Activated naive CD8-positive, alpha-beta T cell treated with anti-CD3 and anti-CD28 coated beads, Interleukin-2, amount 50 U/mL, for 16 hours (primary cell): ENCODE measurements at places on chromosomes 2 and 18.

- no peak for DNase-seq
Observed at GRCh38 chr2:120699292-120699691, 36.4 kb upstream of the GLI2 start.

DNA sequence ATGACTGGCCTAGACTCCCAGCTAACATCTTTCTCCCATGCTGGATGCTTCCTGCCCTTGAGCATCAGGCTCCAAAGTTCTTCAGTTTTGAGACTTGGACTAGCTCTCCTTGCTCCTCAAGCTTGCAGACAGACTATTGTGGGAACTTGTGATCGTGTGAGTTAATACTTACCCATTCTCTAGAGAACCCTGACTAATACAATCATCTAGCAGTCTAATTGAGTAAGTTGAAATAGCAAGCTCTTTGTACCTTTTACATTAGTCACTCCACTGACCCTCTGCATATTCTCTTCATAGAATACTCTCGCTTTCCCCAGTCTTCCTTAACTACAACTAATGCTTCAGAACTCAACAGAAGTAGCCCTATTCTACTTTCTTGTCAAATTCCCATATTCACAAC, 434.6 kb upstream of the NXPH2 start:
- DNase-seq: no peak

DNA sequence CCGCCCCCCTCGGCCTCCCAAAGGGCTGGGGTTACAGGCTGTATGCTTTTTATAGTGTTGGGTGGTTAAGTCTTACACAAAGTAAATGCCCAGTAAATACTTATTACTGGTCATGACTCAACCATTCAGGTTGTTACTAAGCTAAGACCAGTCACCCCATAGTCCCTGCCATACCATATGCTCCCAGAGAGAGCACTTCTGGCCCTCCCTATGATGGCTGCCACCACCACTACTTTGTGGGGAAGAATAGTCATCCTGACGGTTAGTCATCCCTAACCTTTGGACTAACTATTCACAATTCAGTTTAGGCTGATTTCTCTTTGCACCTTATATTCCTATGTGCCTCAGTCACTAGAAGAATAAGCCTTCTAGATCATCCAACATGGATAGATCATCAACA, 42.0 kb upstream of the MSH2 start:
- DNase-seq: no peak

DNA sequence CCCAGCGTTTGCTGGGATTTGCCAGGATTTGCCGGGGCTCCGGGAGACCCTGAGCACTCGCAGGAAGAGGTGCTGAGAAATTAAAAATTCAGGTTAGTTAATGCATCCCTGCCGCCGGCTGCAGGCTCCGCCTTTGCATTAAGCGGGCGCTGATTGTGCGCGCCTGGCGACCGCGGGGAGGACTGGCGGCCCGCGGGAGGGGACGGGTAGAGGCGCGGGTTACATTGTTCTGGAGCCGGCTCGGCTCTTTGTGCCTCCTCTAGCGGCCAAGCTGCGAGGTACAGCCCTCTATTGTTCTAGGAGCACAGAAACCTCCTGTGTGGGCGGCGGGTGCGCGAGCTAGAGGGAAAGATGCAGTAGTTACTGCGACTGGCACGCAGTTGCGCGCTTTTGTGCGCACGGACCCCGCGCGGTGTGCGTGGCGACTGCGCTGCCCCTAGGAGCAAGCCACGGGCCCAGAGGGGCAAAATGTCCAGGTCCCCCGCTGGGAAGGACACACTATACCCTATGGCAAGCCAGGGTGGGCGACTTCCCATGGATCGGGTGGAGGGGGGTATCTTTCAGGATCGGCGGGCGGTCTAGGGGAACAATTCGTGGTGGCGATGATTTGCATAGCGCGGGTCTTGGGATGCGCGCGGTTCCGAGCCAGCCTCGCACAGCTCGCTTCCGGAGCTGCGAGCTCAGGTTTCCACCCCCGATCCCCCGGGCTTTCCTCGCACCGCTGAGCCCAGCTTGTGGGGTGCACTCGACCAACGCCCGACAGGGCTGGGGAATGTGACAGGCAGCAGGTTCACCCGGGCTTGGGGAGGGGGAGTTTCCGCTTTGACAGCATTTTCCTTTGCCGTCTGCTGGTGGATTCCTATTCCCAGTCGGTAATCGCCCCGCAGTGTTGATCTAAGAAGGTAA, 2.8 kb downstream of the ONECUT2 start:
- no peak for DNase-seq

- no peak for DNase-seq
Observed at GRCh38 chr2:20080428-20080827, 29.0 kb upstream of the LAPTM4A start.

DNA sequence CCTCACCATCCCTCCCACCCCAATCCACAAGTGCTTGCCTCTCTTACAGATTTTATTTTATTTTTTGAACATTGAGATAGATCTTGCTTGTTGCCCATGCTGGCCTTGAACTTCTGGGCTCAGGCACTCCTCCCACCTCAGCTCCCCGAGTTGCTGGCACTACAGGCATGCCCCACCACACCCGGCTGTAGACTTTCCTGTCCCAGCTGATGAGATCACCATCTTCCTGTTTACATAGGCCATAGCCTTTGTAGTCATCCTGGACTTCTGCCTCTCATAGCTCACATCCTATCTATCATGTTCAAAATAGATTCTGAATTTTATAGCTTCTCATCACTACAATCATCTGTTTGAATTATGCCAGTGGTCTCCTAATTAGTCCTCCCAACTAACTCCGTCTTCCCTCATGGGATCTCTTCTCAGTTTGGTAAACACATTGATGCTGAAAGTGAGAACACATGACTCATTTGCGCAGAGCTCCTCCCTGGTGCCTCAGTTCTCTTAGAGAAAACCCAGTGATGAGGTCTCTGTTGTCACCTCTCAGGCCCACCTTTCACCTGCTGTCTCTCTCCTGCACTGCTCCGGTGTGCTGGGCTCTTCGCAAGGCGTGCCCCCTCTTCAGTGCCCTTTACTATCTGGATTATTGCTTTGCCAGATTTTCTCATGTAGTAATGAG, 243.0 kb downstream of the ZNF407 start:
- no peak for DNase-seq

DNA sequence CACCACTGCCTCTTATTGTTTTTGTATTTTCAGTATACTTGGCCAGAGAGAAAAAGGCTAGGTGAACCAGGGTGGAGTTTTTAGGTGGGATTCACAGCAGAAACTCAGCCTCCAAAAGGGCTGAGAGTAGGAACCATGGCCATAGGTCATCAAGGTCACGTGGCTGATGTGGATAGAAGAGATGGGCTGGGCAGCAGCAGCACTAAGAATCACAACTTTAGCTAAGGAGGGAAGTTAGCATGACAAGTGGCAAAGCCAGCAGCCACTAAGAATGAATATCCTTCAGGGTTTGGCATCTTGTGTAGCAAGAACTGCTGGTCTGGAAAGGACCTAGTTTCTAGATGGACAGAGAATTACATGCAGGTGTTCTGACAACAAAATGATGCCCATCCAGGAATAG, 43.2 kb upstream of the SKA1 start:
- no peak for DNase-seq

- DNase-seq: no peak
Observed at GRCh38 chr2:210399440-210400041, 77.0 kb downstream of the LANCL1 start.

DNA sequence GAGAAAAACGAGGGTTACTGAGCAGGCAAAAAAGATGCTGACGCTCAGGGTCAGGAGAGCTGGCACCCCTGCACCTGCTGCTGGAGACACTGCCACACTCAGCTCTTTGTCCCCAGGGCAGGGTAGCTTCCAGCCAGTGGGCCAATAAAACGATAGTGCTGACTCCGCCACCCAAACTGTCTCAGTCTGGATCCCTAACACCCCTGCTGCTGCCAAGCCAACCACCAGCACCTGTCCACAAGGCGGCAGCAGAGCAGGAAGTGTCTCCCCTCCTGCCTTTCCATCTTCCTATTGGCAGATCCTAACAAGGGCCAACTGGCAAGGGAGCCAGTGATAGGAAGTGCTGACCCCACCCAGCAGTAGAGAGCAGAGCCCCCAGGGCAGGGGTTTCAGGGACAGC, 531.5 kb upstream of the SALL3 start:
- no peak for DNase-seq

- DNase-seq: no peak
Observed at GRCh38 chr2:168525020-168525419, 68.9 kb downstream of the CERS6 start.

- DNase-seq: no peak
Observed at GRCh38 chr2:157840568-157841156, 35.5 kb downstream of the ACVR1 start.

GRCh38 chr2:238787501-238787900, 60.4 kb upstream of the TWIST2 start:
- no peak for DNase-seq

- DNase-seq: no peak
Observed at GRCh38 chr2:201768918-201769317, 11.8 kb downstream of the ALS2 start.

GRCh38 chr2:96831679-96832078, 12.1 kb downstream of the ANKRD23 start:
- DNase-seq: no peak

DNA sequence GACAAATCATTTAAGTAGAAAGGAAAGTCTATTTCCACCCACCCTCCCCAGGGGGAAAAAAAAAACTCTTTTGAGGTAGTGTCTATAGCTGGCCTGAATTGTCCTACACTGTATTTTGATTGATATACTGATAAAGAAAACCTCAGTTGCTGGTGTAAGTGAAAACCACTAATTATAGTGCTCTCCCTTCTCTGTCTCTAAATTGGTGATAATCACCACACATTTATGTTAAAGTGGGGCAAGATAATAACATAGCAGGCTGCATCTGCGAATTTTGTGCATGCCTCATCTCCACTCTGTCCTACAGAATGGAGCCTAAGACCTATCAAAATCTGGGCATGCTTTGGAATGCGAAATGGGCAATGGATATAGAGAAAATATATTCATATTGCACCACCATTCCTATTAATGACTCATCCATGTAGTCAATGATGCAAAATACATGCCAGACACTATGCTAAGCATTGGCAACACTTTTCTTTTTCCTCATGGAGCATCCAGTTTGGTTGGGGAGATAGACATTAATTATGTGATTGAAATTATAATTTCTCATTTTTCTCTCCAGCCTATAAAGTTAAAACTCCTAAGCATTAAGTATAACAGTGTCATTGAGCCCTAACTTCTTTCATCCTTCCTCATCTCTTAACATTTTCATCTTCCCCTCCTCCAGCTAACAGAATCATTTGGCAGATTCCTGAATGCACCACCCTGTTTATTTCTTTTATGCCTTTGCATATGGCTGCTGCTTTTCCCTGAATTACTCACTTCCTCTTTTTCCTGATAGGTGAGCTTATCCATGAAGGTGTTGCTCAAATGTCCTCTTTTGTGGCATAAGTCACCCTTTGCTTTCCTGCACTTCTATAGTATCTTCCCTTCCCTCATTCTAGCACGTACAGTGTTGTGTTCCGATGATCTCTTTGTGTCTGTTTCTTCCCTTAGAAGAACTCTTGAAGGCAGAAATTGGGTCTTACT, 58.2 kb downstream of the SLC9A2 start:
- no peak for DNase-seq

- no peak for DNase-seq
Observed at GRCh38 chr2:177265824-177266817, 1.6 kb upstream of the NFE2L2 start.

GRCh38 chr2:3612639-3613523, 18.0 kb downstream of the COLEC11 start:
- no peak for DNase-seq

DNA sequence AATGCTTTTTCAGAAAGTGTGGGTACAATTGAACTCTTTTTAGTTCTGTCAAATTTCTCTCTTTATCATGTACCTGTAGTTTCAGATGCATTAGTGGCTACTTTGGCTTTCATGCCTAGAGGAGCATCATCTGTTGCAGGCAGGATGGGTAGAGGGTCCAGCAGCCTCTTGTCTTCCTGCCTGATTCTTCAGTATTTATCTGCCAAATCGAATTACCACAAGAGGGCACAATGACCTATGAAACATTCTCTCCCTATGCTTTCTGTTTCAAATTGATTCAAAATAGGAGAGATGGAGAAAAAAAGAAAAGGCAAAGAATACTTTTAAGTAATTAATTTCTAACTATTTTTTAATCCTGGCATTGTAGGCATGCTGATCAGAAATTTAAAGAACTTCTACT, 477.2 kb downstream of the TRIB2 start:
- DNase-seq: no peak

DNA sequence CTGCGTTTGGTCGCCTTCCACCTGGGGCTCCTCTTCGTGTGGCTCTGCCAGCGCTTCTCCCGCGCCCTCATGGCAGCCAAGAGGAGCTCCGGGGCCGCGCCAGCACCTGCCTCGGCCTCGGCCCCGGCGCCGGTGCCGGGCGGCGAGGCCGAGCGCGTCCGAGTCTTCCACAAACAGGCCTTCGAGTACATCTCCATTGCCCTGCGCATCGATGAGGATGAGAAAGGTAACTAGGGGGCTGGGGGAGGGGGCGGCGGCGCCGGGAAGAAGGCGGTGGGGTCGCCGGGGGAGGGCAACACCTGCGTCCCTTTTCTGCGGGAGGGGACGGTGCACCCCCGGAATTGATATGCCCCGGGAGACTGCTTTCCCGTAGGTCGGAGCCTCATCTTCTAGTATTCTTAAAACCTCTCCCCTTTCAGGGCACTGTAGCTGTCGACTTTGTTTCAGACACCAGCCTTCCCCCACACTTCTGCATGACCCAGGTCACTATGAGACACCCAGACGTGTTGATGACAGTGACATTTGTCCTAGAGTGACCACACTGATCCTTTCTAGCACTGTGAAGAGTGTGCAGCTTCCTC, 755 bp downstream of the SPAST start:
- no peak for DNase-seq

GRCh38 chr18:62848946-62849345, 133.6 kb downstream of the PHLPP1 start:
- DNase-seq: no peak

DNA sequence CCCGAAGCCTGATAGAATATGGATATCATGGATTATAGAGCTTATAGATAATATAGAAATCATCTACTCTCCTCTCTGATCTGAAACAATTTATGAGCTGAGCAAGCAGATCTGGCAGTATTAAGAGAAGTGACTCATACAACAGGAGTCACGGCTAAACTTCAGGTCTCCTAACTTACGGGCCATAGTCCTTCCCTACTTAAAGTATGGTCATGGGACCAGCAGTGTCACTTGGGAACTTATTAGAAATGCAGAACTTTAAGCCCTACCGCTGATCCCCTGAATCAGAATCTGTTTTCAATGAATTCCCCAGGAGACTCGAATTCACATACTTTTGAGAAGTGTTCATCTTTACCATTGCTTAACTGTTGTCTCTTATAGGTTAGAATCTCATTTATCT, 195.7 kb upstream of the FANCL start:
- DNase-seq: no peak

DNA sequence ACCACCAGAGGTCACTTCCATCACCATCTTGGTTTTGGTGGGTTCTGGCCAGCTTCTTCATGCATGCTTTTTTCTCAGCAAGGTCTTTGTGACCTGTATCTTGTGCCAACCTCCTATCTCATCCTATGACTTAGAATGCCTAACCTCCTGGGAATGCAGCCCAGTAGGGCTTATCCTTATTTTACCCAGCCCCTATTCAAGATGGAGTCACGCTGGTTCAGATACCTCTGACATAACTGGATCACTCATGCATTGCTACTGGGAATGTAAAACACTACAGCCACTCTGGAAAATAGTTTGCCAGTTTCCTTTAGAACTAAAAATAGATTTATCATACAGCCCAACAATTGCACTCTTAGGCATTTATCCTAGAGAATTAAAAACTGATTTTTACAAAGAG, 219.2 kb downstream of the IRS1 start:
- no peak for DNase-seq
